ENCODE measurements at places on chromosomes 4 and X. TPM values are rescaled to one million over a fixed set of nuclear protein-coding genes. Genes with fewer than 3 reads are reported as not detected.
A peak's percentile ranks its signal among the peaks of the same experiment; 100 is the strongest.

- ATAC-seq, result no peak
Observed at GRCh38 chrX:107804427-107804826, 21.2 kb upstream of the MID2 start.

DNA sequence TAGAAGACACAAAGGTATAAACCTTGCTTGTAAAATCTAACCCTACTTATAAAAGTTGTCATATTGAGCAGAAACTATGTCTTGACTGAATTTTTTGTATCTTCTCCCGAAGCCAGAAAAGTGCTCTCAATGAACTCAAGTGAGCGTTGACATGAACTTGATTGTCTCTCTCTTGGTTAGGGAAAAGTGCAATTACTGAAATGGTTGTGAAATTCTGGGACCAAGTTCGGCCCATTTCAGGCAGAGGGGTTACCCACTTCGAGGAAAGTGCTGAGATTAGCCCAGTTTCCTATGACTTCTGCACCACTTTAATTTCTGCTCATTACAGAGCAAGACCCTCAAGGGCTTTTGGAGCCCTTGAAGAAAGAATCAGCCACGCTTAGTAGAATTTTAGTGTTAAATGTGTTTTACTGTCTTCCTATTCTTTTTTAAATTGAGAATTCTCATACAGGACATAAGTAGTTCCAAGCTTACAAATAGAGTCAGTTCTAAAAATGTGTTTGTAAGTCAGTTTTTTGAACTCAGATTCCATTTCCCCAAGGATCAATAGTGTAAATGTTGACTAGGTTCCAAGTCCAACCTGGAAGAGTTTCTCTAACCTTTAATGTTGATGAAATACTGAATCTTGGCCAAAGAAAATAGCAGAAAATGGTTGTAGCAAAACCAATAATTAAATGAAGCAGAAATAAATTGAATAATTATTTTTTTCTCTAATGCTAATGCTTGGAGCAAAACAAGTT is 125.7 kb upstream of the ACSL4 start:
- no peak for ATAC-seq

DNA sequence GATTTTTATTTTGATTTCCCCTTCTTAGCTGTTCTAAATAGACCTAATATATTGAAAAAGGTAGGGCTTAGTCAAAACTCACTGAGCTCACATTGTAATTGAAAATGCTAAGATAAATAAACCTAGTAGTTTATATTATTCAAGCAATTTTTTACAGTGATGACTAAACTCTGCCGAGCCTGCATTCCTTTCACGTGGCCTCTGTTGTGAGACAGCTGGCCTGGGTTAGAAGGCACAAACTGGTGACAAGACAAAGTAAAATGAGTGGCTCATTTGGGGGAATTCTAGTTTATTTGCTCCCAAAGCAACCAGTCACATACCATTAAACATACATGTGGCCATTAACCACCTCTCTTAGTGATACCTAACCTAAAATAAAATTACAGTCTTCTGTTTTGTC is 169.4 kb upstream of the TEX13C start:
- no peak for ATAC-seq

GRCh38 chr4:181971973-181972372 is 271.2 kb upstream of the TENM3 start:
- ATAC-seq, result no peak

DNA sequence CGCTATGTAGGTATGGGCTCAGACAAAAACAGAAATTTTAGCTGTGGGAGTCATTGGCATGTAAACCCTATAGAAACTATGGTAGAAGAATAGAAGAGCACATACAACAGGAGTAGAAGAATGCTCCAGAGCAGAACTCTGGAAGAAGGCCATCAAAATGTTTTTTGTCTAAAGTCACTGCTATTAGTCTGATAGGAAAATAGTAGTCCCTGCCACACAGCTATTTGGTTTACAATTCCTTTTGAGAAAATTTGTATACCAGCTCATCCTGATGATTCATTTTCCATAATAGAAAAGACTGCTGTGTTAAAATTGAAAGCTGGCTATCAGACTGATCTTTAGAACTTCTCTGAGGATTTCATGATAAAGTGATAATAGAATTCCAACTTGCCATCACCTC is 32.8 kb upstream of the ADAD1 start:
- no peak for ATAC-seq

- no peak for ATAC-seq
Observed at GRCh38 chr4:56874923-56875322, 32.8 kb upstream of the REST start.

DNA sequence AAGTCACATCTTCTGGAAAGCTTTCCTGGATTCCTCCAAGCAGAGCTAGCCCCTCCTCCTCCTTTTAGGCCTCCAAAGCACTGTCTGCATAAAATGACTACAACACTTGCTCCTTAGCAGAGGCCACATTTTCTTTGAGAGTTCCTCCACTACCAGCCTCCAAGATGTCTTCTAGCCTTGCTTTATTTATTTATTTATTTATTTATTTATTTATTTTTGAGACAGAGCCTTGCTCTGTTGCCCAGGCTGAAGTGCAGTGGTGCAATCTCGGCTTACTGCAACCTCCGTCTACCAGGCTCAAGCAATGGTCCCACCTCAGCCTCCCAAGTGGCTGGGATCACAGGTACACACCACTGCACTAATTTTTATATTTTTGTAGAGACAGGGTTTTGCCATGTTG is 4.6 kb upstream of the GPC4 start:
- no peak for ATAC-seq

GRCh38 chr4:84740057-84740456 is 157.1 kb downstream of the CDS1 start:
- ATAC-seq, result no peak

DNA sequence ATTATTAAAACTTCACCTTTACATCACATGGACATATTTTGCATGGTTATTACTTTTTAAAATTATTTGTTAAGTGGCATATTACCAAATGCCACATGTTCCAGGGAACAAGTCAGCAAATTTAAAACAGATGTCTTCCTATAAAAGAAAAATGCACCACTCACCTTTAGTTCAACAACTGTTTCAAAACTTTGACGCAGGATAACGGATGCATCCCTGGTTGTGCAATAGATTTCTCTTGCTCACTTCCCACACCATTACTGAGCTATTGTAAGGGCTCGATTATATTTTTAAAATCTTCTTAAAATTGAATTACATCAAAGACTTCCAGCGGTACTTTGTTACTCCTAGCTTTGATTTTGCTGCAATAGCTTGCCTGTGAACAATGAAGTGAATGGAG is 93.0 kb upstream of the ARHGAP24 start:
- no peak for ATAC-seq

GRCh38 chrX:20530406-20530921 is 263.8 kb upstream of the RPS6KA3 start:
- ATAC-seq, result peak; percentile 82

GRCh38 chrX:141220342-141221008 is 21.8 kb downstream of the SPANXC start:
- peak; percentile 23 for ATAC-seq

- no peak for ATAC-seq
Observed at GRCh38 chr4:114209584-114209983, 230.1 kb upstream of the ARSJ start.

DNA sequence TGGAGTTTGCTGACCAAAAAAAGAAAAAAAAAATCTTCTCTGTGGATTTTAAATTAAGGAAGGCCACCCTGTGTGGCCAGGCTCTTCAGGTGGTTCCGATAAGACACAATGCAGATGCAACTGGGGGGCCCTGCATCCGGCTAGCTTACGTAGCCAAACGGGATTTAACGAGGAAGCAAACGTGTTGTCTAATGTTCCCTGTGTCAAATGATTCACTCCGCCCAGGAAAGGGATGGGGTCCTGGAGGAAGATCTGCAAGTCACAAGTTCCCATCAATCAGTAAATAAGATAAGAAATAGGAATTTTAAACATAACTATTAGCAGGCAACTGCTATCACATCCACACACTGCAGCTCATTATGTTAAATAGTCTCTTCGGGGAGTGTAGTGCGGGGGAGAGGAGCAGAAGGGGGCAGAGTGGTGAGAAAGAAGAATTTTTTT is 216.4 kb upstream of the GYPA start:
- ATAC-seq, result peak; percentile 9

GRCh38 chrX:97797076-97797475 is 913.4 kb downstream of the RPA4 start:
- no peak for ATAC-seq

GRCh38 chrX:41956027-41956426 is 32.7 kb upstream of the CASK start:
- no peak for ATAC-seq

DNA sequence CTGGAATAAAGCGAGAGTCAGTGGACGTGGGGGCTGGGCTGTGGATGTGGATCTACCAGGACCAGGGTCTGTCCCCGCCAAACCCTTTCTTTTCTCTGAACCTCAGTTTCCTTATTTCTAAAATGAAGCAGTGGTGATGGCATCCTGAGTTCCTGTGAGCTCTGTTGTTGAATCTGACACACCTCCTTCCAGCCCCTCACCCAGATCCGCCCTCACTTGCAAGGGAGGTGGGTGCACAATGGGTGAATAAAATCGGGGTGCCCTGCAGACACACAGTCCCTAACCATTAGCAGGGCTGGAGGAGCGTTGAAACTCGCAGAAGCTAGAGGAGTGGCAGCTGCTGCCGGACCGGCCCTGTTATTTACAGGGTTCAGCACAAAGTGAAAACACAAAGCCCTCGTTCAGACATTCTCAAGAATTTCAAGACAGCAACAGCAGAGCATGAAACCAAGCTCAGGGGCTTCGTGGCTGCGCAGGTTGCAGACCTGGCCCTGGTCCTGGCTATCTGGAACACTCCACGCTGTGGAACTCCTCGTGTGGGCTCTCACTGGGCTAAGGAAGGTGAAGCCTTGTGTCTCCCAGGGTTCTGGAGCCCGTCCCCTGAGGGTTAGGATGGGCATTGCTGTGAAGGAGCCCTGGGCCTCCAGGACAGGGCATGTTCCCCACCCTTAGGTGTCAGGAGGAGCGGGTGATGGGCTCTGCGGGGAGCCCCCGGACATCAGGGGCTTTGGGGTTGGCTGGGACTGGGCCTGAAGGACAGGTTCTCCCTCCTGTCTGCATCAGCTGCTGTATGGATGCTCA is 42.9 kb downstream of the PSAPL1 start:
- no peak for ATAC-seq

- ATAC-seq, result no peak
Observed at GRCh38 chrX:13380211-13380610, 60.4 kb upstream of the ATXN3L start.

Gene SPATA18
- total RNA-seq, result 18.2 TPM

Gene DRD5
- 0.18 TPM for total RNA-seq

Gene CDKL2
- 5.3 TPM for total RNA-seq

Gene ALB
- total RNA-seq, result 1.8 TPM

Gene MTCP1
- total RNA-seq, result 21.7 TPM

Gene HERC5
- 0.54 TPM for total RNA-seq

Gene TMSB15A
- not detected for total RNA-seq

Gene CCKAR
- 0.16 TPM for total RNA-seq

All from motor neuron (in vitro differentiated cells).